PC-3 (cell line): ENCODE measurements at places on chromosomes 16 and 17. TPM values are rescaled to one million over a fixed set of nuclear protein-coding genes. Genes with fewer than 3 reads are reported as not detected.
A peak's percentile ranks its signal among the peaks of the same experiment; 100 is the strongest.

DNA sequence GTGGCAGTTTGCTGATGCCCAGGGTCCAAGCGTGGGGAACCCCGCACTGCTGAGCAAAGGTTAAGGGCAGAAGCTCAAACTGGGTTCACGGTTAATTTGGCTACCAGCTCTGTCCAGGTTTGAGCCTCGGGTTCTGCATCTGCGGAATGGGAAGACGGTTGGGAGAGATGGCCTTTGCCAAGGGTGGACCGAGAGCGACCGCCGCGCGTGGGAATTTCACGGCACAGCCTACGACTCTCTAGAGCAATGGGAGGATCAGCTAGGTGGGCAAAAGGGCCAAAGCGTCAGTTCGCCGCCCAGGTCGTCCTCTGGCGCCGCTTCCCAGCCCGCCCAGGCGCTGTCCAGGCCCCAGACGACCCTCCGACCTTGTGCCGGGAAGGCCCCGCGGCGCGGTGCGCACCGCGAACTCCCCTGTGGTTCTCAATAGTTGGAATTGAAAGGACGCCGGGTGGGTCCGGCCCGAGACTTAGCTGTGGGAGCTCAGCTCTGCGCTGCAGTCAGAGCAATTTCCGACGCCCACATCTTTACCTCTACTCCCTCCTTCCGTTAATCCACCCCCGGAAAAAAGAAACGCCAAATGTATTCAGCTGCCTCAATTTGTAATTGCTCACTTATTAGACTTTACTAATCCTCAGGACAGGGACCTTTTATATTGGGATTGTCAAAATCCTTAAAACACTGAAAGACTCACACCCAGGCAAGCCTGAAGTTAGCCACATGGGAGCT, 2.5 kb upstream of the HS3ST3B1 start:
- DNase-seq, result no peak

DNA sequence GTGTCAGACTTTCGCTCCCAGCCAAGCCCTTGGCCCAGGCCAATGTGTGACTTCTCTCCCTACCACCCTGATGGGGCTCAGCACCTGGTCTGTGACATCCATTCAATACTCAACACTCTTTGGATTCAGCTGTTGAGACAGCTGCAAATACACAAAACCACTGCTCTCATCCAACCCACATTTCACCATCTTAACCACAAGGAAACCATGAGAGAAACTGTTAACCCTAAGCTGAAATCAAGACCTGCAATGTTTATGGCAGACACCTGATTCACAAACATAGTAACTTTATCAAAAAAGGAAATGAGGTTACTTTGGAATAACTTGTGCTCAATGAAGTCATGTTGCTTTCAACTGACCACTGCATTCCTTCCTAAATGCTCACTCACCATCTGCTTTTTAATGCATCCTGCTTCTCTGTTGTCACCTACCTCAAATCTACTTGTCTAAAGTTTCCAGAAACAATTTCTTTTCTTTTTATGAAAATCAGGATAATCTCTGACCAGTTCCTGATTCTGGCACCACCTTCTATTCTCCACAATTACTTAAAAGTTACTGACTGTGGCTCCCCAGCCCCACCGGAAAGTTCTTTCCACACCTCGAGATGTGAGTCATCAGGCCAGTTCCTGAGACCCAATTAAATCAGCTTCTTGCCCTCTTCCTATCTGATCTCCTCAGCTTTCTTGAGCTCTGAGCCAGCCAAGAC, 88.2 kb downstream of the NOG start:
- peak; percentile 90 for DNase-seq

DNA sequence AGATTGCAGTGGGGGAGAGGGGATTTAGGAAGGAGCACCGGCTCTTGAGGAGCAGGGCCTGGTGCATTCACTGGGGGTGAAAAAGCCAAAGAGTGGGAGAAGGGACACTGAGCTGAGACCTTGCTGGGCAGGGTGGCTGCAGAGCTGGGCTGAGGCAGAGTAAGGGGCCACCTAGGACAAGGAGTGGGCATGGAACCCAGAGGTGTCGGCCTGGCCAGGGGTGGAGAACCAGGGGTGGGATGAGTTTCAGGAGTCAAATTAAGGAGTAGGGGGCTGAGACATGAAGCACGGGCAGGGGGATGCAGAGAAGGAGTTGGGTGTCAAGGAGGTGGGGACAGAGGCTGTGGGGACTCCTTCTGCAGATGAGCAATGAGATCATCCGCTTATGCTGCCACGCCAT, 20.1 kb downstream of the DNAH2 start:
- no peak for DNase-seq

GRCh38 chr17:60103957-60104356, 25.2 kb upstream of the HEATR6 start:
- no peak for DNase-seq

GRCh38 chr16:82331397-82331796, 161.4 kb upstream of the MPHOSPH6 start:
- DNase-seq, result no peak

DNA sequence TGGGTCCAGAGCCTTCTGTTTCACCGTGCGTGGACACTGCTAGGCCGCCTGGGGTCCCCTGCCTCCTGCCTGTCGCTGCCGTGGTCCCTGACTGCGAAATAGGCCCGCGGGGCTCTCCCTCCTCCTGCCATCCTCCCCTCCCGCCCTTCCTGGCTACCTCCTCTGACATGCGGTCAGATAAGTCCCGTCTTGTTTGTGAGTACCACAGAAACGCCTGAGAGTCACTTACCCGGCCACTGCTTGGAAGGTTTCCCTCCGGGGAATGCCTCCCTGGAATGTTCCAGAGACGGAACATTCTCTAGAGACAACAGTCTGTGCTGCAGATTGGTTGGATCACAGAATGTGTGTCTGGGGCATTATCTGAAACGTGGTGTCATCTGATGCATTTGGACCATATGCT, 22.7 kb downstream of the CIBAR2 start:
- no peak for DNase-seq

- DNase-seq, result no peak
Observed at GRCh38 chr17:73588891-73589290, 55.4 kb downstream of the SDK2 start.

GRCh38 chr17:76307966-76308338, at the start of gene QRICH2:
QRICH2 (minus strand) TSS chr17:76308276; CDS start chr17:76307998, 278 bp downstream.
- no peak for DNase-seq

GRCh38 chr16:70018254-70018653, 67.1 kb downstream of the CLEC18A start:
- DNase-seq, result peak; percentile 40

- peak; percentile 3 for DNase-seq
Observed at GRCh38 chr17:29760279-29761039, 137.7 kb upstream of the CORO6 start.

DNA sequence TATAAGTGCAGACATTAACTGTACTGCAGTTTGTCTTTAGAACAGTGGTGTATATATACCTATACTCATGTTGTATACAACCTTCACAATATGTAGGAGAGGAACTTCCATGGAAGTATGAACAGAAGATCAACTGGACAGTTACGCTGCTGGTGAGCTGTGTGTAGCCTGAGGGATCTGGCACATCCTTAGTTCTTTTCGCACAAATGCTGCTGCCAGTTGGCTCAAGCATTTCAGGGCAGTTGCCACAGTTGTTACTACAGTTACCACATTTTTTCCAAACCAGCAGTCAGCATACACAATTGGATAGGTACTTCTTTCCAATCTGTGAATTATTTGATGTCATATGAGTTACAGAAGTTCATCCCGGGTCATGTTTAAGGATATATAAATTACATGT, 539.6 kb upstream of the HSBP1 start:
- no peak for DNase-seq

- no peak for DNase-seq
Observed at GRCh38 chr16:72025404-72026114, 17.0 kb downstream of the DHODH start.

- DNase-seq, result peak; percentile 94
Observed at GRCh38 chr17:70168977-70169708, at the start of gene KCNJ2. KCNJ2 (plus strand) TSS chr17:70169532; CDS start chr17:70175040, 5,508 bp downstream.

DNA sequence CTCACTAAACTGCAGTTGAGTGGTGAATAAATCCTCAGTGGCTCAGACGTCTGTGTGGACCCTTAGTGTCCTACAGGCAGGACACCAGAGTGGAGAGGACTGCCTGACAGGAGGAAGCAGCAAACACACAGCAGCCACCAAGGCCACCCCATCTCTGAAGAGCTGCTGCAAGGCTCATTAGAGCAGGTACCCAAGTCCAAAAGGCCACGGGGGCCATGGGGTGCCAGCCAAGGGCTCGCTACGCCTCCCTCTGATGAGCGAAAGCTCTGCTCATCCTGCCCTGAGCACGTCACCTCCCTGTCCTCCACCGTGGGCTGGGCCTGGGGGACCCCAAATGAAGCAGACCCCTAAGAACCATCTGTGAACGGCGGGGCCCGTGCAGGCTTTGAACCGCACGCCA, 70.1 kb upstream of the DOC2B start:
- DNase-seq, result no peak

DNA sequence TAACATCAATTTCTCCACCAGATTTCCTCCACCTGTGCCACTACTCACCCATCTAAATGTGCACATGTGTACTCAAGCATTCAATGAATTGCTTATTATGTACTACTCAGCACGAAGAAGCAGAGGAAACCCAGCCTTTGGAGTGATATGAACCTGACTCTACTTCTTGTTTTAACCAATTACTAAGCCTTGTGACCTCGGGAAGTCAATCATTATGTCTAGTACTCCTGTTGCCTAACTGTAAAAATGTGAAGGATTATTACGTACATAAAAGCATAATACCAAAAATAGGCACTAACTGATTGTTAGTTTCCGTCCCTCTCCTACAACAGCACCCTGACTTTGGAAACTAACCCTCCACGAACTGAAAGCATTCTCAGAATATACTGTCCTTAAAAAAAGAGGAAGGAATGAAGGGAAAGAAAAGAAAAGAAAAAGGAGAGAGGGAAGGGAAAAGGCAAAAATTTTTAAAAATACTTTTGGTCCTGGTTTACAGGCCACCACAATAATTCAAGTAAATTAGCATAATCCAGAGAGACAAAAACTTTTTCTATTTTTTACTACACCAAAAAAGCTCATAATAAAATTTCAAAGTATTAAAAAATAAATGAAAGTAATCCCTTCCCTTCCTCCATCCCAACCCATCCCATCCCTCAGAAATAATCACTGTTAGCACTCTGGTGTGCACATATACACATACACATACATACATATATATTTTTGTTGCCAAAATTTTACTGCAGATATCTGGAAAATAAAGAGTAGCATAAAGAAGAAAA, 53.6 kb downstream of the KANSL1 start:
- no peak for DNase-seq

DNA sequence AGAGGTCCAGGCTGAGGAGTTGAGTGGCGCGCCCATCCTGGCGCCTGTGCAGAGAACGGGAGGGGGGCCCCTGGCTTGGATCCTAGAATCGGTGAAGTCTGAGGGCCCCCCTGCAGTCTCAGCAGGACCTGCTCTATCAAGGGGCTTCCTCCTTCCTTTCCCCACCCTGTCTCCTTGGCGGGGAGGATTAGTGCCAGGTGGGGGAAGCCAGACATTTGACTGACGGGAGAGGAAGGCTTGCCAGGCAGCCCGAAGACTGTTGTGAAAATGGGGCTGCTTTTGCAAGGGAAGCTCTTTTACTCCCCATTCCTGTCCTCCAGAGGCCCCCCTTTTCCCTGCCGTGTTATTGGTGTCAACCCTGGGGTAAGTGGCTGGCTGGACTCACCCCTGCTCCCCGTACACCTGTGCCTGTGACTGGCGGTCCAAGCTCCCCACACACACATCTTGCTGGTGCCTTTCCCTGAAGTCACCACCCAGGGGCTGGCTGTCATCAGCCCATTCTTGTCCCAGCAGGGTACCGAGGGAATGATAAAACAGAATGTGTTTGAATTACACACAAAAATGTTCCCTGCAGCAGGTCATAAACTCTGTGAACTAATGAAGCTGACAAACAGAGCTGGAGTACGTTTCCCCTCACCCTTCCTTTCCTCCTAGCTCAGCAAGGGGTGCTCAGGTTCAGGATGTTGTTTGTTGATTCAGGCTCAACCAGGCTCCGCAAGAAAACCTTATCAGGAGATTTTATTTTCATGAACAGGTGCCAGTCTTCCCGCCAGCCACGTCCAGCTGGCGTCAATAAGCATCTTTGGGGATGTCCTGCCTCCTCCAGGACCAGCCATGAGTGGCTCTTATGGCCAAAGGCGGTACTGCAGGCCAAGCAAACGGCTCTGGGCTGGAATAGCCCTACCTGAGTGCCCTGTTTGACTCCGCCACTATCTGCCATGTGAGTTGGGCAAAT, 4.4 kb upstream of the ARMC7 start:
- DNase-seq, result peak; percentile 87

Gene NRN1L
- not detected in 2 replicates for total RNA-seq

Gene CRLF3
- 6.6 and 9.8 TPM in 2 replicates for total RNA-seq

Gene HOXB1
- total RNA-seq, result not detected in 2 replicates

Gene IL17C
- total RNA-seq, result not detected in 2 replicates

Gene UMOD
- not detected in 2 replicates for total RNA-seq

Gene BCO1
- total RNA-seq, result not detected in 2 replicates

Gene NHERF2
- 145 and 160 TPM in 2 replicates for total RNA-seq

Gene TLE7
- not detected in 2 replicates for total RNA-seq
